Breast epithelium (tissue), 4 donors: ENCODE measurements at places on chromosomes 7 and 10. TPM values are rescaled to one million over a fixed set of nuclear protein-coding genes. Genes with fewer than 3 reads are reported as not detected.

RHOBTB1 gene
- total RNA-seq = 14.6 TPM

- H3K27ac ChIP-seq = no peak within 1 kb of the TSS
- no peaks in the 10 kb centered on the region for H3K36me3 ChIP-seq
- no peaks in the 10 kb centered on the region for H3K4me1 ChIP-seq
Observed at GRCh38 chr7:71132127-71132376, at the start of gene GALNT17. Gene GALNT17 (plus strand): TSS chr7:71132144.

HERPUD2 gene
- 39.7 TPM for total RNA-seq

GHRHR gene
- total RNA-seq = not detected

DNA sequence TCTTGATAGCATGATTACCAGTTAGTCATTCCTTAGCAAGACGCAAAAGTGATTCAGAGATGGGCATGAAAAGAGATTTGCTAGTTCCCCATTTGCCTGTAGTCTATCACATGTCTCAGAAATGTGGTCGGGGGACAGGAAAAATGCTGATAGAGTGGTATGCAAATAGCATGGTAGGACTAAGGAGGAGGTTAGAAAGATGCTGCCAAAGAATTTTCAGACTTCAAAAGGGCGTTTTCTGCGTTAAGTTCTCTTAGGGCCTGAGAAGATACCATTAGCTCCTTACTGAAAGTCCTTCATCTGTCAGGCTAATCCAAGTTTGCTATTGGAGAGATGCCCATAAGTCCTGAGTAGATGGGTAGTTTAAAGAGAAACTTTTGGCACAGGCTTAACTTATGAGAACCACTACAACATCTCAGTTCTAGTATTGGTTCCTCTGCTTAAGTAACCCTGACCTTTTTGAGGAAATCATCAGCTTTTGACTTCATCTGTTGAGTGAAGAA lies 2.7 kb downstream of the CALD1 start:
- H3K4me3 ChIP-seq = peak overlapping the region; percentile 9
- H3K36me3 ChIP-seq = no peaks in the 10 kb centered on the region
- no peaks in the 10 kb centered on the region for H3K27me3 ChIP-seq
- peak overlapping the region; percentile 89 for H3K27ac ChIP-seq
- DNase-seq = no peak

GRCh38 chr7:76281006-76281705 lies 21.3 kb upstream of the HSPB1 start:
- H3K36me3 ChIP-seq = no peaks in the 10 kb centered on the region
- DNase-seq = no peak
- H3K4me1 ChIP-seq = no peaks in the 10 kb centered on the region
- no peak overlapping the region for H3K27ac ChIP-seq

PDGFA gene
- total RNA-seq = 31.2 TPM
